ENCODE measurements at places on chromosomes 7 and 10.

DNA sequence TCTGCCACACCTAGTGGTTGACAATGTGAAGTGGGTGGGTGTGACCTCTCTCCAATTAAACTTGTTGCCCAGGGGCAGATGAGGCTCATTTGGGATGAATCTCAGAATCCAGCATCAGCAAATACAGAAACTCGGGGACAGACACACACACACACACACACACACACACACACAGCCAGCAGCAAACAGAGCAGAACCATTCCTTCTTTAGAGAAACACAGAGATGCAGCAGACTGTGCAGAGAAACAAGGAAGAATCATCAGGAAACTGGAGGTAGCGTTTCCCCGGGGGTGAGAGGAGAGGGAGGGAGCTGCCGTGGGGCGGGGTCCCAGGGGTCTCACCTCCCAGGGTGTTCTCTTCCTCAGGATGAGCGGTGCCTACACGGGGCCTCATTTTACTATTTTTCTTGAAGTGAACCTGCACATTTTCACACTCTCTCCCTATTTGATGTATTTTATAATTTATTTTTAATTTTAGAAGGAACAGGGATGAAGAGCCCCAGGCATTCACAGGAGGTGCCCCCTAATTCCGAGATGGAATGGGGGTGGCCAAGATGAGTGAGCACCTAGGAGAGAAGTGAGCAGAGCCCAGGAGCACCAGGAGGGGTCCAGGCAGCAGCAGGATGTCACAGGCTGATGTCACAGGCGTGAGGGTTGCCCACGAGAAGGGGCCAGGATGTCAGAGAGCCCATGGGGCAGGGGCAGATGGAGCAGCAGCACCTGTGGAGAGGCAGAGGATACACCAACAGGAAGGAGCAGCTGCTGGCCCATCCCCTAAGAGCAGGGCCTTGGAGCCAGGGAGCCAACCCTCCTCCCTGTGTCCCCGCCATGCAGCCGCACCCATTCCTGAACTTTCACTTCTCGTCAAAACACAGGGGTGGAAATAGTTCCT, 85.3 kb upstream of the PPP2R2D start:
- DNase-seq, result no peak

GRCh38 chr7:47303695-47304453, 278.0 kb downstream of the TNS3 start:
- DNase-seq, result no peak

GRCh38 chr7:81903115-81903514, 133.3 kb upstream of the HGF start:
- no peak for DNase-seq

DNA sequence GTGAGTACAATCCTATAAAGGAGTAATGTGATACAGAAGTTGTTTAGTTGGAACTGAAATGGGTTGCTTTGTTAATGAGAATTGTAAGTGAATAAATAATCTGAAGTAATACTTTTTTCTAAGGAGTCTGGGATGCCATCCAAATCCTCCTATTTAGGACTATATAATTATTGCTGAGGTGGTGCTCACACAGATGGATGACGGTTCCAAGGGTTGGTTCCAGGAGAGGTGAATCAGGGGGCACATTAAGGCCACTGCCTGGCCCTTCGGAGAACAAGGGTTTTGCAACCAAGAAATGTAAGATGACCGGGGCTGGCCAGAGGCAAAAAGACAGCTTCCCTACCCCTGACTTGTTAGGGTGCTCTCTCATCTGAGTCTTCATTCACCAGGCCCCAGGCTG, 352.7 kb downstream of the PHTF2 start:
- DNase-seq, result no peak

DNA sequence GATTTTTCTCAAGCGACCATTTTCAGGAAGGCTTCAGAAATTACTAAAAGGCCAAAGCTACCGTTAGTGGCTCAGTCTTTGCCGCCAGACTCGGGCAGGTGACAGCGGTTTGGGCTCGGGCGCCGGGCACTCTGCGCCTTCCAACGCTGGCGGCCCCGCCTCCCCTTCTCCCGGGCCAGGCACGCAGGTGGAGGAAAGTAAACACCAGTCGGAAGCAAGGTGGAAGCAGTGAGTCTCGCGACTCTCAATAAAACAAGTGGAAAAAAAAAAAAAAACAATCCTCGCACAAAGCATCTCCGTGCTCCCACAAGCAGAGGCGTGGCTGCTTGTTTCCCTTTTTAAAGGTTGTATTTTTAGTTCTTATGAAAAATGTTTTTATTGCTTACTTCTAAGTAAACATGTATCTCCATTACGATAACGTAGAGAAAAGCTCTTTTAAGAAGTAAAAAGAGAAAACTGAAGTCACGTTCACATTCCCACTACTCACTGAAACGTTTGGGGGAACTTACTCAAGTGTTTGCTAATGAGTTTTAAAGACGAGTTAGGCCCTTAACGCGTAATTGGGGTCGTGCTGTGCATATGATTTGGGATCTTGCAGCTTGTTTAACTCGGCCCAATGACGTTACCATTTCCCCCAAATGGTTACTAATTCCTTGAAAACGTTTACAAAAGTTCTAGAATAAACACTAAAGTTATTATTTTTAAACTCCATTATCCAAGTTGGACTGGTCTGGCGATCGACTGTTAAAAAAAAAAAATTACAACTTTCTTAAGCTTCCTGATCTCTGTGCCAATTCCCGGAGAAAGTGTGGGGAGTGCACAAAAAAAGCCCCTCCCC, 864 bp downstream of the CDCA7L start:
- DNase-seq, result no peak

DNA sequence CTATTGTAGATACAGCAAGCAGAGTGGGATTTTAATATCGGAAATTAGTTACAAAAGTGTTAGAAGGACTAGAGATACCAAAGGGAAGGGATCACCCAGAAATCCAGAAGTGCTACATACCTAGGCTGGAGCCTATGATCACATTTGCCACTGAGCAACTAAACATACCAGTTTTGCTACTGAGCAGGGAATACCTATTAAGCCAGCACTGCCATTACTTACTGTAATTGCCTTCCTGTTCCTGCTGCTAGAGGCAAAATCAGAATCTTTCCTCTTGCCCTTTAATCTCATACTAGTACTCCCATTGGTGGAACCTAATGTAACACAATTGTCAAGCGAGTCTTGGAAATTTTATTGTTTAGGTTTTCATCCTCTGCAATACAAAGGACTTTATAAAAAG, 121.7 kb downstream of the ATRNL1 start:
- no peak for DNase-seq

DNA sequence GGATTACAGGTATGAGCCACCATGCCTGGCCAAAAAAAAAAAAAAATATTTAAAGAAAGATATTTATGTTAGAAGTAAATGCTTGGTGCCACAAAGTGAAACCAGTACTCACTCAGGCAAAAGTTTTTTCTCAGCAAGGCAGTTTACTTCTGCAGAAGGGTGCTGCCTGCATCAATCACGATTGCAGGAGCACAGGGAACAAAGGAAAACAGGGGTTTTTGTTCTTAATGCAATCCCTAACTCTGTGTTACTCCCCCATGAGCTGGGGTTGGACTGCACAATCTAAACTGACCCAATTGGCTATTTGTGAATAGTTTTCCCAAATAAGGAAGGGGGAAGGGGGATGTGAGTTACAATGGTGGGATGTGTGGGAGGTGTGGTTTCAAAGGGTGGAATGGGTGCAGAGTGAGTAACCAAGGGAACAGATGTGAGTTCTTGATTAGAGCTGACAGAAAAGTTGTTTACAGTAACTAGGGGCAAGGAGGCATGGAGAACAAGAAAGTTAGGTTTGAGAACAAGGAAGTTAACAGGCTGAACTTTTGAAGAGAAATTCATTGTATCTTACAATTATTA, 255.4 kb downstream of the TYW1 start:
- DNase-seq, result no peak

- DNase-seq, result no peak
These were observed 34.6 kb downstream of the GET4 start for GRCh38 chr7:910931-911431.

- no peak for DNase-seq
These were observed 61.4 kb upstream of the PPP1R3C start for GRCh38 chr10:91694170-91694794.

GRCh38 chr10:15084502-15084922, 4.1 kb downstream of the ACBD7 start:
- DNase-seq, result no peak

GRCh38 chr7:142391191-142391992, 133.5 kb upstream of the PRSS58 start:
- DNase-seq, result no peak

Data from foreskin melanocyte (primary cell).